ENCODE measurements at places on chromosomes 5 and 9.
A peak's percentile ranks its signal among the peaks of the same experiment; 100 is the strongest.

DNA sequence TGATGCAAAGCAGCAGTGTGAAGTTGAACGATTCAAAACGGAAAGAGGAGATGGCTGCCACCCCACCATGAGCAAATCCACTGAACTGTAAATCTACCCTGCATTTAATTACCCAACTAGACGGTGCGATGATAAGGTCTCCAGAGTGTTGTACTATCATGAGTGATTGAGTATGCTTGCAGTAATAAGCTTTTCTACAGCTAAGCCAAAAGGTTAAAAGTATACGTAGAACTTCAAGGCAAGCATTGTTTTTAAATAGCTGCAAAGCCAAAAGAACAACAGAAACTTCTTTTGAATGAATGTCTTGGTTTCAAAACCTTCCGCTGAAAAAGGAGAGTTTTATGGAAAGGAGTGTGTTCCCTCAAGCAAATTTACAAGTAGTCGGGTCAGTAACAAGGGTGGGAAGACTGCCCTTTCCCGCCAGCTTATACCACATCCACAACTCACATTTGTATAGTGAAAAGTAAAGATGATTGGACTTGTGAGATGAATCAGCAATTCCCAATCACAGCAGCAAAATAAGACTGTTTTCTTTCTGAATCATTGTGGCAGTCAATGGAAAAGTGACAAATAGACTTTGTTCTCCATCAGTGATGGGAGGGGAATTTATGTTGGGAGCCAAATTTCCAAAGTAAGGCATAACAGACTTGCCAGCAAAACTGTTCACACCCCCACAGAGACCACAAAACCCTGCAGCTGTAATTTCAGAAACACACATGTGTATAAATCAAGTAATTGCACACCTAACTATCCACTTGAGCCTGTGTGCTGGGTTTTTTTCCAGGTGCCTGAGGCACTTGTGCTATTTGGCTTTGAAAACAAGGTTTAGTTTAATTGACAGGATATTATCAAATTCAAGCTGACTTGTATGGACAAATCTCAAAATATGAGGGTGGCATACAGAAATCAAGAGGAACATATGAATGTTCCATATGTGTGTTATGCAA, 407.7 kb upstream of the GRAMD2B start:
- DNase-seq = no peak

DNA sequence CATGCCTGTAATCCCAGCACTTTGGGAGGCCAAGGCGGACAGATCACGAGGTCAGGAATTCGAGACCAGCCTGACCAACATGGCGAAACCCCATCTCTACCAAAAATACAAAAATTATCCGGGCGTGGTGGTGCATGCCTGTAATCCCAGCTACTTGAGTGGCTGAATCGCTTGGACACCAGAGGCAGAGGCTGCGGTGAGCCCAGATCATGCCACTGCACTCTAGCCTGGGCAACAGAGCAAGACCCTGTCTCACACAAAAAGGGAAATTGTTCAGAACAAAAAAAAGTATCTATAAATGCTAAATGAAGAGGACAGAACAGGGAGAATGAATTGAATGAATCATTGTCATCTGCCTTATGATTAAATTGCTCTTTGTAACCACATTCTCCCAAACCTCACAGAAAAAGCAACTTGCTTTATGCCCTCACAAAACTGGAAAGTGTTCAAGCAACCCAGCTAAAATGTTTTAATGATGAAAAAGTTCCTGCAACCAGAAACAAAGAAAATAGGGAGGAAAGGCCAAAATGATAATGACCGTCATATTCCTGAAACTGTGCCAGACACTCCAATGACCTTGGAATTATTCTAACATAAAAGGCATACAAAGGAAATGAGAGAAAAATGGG, 83.7 kb downstream of the SERINC5 start:
- no peak for DNase-seq

DNA sequence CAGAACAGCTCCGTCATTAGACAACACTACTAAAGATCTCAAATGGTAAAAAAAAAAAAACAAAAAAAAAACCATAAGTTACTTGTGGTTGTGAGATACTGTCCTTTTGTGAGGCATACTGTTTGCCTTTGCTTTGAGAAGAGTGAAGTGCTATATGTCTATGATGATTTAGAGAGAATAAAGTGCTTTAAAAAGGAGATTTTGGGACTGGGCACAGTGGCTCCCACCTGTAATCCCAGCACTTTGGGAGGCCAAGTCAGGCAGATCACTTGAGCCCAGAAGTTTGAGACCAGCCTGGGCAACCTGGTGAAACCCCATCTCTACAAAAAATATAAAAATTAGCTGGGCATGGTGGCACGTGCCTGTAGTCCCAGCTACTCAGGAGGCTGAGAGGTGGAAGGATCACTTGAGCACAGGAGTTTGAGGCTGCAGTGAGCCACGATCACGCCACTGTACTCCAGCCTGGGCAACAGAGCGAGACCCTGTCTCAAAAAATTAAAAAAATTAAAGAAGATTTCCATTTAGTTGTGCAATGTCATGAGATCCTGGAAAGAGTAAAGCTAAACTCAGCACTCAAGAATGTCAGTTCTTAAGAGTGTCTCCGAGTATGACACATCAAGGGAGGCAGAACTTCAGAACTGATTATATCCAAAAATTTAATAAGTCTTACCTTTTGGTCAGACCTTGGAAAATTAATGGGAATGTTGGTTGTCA, 87.3 kb downstream of the PRDM6 start:
- DNase-seq = no peak

GRCh38 chr5:1593903-1594356, 70.2 kb upstream of the LPCAT1 start:
- DNase-seq = no peak

- peak; percentile 38 for DNase-seq
Measured at GRCh38 chr5:170638454-170639220, 134.8 kb downstream of the KCNIP1 start.

DNA sequence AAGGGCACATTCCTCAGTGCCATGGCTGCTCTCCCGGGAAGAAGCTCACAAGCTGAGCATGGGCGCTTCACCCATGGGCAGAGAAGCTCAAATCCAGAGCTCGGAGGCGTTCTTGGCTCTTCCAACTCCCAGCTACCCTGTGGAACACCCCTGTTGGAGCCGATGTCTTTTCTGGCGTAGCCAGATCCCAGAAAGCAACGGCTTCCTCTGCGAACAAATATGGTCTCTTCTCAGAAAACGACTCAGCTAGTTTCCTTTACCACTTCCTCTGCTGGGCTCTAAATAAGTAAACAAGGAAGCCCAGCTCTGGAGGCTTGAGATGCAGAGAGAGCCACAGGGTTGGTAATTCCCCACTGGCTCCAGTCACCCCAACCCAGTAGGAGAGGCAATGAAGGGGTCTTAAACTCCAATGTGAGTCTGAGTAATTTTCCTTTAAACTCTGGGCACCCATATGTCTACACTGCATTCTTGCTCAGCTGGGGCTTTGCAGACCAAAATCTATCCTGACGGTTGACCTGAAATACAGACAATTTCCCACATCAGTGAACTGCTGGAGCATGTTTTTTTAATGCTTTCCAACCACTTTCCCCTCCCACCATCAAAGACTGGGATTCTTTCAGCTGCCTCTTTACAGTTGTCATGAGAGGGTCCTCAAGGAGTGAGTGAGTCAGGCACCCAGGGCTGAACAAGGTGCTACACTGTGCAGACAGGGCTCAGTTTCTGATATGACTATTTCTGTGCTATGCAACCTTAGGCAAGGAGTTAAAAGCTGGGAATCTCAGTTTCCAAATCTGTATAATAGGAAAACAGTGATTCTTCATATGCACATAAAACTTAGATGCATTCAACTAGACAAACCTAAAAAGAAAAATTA, at the start of gene LCP2:
TSS of gene LCP2 (minus strand) at position 189 of the 874 bp plus-strand sequence. CDS start at position 23, 166 bp downstream.
- peak; percentile 82 for DNase-seq

DNA sequence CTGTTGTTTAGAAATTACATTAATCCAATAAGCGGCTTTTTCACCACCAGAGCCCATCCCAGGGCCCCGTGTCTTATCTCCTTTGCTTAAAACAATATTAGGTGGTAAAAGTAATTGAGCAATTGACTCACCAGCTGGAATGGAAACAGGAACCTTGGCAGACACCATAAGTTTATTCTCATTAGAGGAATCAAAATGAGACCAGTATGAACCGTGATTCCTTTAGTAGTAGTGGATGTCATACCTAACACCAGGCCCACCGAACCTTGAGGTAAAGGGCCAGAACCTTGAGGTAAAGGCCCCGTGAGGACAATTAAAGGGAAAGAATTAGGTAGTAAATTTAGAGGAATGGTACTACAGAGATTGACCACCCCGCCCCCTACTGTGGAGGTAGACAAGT, 16.5 kb downstream of the HSDL2 start:
- no peak for DNase-seq

GRCh38 chr5:176660860-176661641, 13.8 kb downstream of the TSPAN17 start:
- peak; percentile 76 for DNase-seq

DNA sequence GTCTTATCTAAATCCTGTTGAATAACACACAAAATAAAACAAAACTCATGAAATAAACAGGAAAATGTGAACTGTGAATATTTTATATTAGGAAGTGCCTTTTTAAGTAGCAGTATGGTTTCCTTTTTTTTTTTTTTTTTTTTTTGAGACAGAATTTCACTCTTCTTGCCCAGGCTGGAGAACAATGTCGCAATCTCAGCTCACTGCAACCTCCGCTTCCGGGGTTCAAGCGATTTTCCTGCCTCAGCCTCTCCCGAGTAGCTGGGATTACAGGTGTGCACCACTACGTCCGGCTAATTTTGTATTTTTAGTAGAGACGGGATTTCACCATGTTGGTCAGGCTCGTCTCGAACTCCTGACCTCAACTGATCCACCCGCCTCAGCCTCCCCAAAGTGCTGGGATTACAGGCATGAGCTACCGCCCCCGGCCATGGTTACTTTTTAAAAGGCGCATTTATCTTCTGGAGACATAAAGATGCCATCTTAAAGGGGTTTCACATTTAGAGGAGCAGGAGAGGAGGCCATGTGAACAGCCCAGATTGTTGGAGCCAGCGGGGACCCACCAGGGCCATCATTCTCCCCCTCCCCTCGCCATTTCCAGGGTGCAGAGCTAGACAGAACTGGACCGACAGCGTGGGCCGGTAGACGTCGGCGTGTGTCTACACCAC, 64.1 kb downstream of the ROR2 start:
- DNase-seq = no peak
